Nephron progenitor cell (in vitro differentiated cells): ENCODE measurements at places on chromosomes 11 and 22.

DNA sequence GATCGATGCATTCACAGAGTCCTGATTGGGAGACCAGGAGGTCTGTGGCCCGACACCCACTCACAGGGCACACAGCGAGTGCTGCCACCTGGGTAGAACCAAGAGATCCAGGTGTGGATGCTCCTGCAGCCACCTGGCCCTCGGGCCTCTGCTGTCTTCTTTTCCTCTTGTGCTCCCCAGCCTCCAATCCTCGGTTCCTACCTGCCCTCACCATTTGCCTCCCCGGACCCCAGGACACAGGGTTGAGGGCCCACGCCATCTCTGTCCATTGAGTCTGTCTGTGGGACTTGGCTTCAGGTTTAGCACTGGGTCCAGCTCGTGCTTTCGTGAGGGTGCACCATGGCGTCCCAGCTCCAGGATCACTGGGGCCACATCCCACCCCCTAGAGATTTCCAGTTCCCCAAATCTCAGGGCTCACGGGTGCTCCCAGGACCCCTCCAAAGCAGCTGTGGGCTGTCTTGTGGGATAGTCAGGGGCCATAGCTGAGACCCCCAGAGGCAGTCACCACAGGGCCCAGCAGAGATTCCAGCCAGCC is 591.1 kb downstream of the BRD1 start:
- no peak overlapping the region for H3K27ac ChIP-seq
- no peak for DNase-seq
- no peaks in the 10 kb centered on the region for H3K4me1 ChIP-seq
- no peaks in the 10 kb centered on the region for H3K36me3 ChIP-seq

- peaks cover 17% of the 10 kb centered on the region for H3K27me3 ChIP-seq
- H3K27ac ChIP-seq, result no peak overlapping the region
These were observed 36.2 kb downstream of the CNTF start for GRCh38 chr11:58658623-58659022.

GRCh38 chr11:44889266-44889665 is 61.4 kb downstream of the TP53I11 start:
- no peak overlapping the region for H3K27ac ChIP-seq
- H3K36me3 ChIP-seq, result no peaks in the 10 kb centered on the region
- no peak overlapping the region for H3K4me3 ChIP-seq
- no peak for DNase-seq
- H3K27me3 ChIP-seq, result peaks cover 17% of the 10 kb centered on the region
- H3K4me1 ChIP-seq, result peaks cover 65% of the 10 kb centered on the region

DNA sequence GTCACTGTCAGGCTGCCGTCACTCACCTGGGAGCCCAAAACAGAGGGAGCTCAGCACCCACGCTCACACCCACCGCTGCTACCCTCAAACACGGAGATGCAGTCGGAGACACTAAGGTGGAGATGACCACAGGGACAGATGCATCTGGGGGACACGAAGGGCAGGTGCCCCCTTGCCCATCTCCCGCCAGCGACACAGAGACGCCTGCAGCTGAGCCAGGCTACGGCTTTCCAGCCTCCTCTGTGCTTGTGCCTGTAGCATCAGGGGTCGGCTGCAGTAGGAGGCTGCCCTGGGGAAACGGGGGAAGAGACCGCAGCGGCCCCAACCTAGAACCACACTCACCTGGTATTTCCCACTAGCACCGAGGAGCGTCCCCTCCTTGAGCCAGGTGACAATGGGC is 19.3 kb downstream of the IGSF9B start:
- H3K36me3 ChIP-seq, result peaks cover 32% of the 10 kb centered on the region
- H3K4me1 ChIP-seq, result peaks cover 56% of the 10 kb centered on the region
- no peak overlapping the region for H3K27ac ChIP-seq
- H3K27me3 ChIP-seq, result peaks cover 8% of the 10 kb centered on the region
- H3K4me3 ChIP-seq, result no peak overlapping the region

DNA sequence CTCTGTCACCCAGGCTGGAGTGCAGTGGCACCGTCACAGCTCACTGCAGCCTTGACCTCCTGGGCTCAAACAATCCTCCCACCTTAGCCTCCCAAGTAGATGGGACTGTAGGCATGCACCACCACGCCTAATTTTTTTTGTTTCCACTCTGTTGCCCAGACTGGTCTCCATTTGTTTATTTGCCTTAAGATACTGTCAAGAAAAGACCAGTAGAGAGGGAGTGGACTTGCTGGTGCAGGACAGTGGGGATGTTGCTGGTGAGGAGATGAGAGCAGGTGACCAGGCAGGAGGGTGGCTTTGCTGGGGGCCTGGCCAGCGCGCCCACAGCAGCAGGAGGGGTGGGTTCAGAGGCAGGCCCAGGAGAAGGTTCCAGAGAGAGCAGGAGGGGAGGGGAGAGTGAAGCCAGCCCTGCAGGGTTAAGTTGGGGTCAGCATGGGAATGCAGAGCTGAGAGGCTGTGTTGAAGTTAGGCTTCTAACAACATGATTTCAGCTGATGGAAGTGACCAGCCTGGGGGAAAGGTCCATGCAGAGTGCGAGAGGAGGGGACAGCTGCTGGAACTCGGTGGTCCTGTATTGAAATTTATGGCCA is 35.8 kb downstream of the NADSYN1 start:
- peak overlapping the region; percentile 54 for H3K4me3 ChIP-seq
- H3K36me3 ChIP-seq, result peaks cover 58% of the 10 kb centered on the region
- no peak for DNase-seq
- peaks cover 31% of the 10 kb centered on the region for H3K4me1 ChIP-seq
- H3K27ac ChIP-seq, result peak overlapping the region; percentile 93

DNA sequence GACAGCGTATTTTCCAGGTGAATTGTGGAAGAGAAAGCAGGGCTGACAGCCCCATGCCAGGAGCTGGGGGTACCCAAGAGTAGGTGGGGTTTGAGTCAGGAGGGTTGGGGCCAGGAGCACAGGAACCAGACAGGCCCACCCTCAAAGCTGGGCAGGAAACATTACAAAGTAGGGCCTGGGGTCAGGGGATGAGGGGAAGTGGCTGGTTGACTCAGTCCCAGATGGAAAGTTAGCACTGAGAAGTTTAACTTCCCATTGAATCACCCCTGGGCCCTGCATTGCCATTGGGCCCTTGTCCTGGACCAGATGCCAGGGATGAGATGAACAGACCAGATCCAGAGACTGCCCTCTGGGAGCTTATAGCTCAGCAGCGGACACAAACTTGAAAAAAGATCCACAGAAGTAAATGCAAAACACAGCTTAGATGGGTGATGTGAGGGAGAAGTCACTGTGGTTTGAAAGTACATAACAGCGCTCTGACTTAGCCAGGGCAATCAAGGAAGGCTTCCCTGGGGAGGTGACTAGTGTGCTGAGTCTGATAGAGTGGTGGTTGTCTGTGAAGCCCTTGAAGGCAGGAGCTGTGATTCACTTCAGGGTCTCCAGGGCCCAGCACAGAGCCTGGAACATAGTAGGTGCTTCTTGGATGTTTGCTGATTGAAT is 2.2 kb downstream of the MAFF start:
- peaks cover 27% of the 10 kb centered on the region for H3K4me1 ChIP-seq
- no peak overlapping the region for H3K4me3 ChIP-seq
- DNase-seq, result no peak
- H3K27ac ChIP-seq, result no peak overlapping the region

GRCh38 chr11:36774603-36775002 is 176.6 kb upstream of the RAG2 start:
- no peaks in the 10 kb centered on the region for H3K4me1 ChIP-seq
- peaks cover 12% of the 10 kb centered on the region for H3K27me3 ChIP-seq
- no peak overlapping the region for H3K27ac ChIP-seq
- DNase-seq, result no peak
- H3K4me3 ChIP-seq, result no peak overlapping the region

- no peak overlapping the region for H3K27ac ChIP-seq
- no peak overlapping the region for H3K4me3 ChIP-seq
- DNase-seq, result no peak
- H3K27me3 ChIP-seq, result peaks cover 2% of the 10 kb centered on the region
- H3K36me3 ChIP-seq, result no peaks in the 10 kb centered on the region
- H3K4me1 ChIP-seq, result no peaks in the 10 kb centered on the region
These were observed 1032.4 kb downstream of the TBC1D22A start for GRCh38 chr22:47794851-47795250.

DNA sequence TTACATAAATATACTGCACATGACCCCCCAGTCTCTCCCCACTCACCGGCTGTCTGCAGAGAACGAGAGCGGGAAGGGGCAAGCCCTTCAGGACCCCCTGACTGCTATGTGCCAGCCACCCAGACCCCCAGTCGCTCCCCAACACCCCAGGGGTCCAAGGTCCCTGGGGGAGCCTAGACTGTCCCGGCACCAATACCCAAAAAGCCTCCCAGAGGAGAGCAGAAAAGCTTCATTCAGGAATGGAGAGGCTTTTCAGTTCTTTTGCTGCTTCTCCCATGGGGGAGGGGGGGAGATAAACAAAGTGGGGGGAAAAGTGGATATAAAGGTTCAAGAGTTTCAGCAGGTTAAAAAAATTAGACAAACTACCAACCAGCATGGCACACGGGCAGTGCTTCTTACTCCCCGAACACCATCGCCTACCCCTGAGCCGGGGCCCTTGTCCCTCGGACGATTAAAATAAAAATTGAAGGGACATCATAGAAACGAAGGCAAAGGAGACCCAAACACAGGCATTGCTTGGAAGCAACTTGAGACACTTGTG is 1.3 kb downstream of the CSNK1E start:
- H3K4me1 ChIP-seq, result peaks cover 74% of the 10 kb centered on the region
- peak overlapping the region; percentile 97 for H3K4me3 ChIP-seq
- peaks cover 25% of the 10 kb centered on the region for H3K36me3 ChIP-seq
- H3K27ac ChIP-seq, result peak overlapping the region; percentile 100

DNA sequence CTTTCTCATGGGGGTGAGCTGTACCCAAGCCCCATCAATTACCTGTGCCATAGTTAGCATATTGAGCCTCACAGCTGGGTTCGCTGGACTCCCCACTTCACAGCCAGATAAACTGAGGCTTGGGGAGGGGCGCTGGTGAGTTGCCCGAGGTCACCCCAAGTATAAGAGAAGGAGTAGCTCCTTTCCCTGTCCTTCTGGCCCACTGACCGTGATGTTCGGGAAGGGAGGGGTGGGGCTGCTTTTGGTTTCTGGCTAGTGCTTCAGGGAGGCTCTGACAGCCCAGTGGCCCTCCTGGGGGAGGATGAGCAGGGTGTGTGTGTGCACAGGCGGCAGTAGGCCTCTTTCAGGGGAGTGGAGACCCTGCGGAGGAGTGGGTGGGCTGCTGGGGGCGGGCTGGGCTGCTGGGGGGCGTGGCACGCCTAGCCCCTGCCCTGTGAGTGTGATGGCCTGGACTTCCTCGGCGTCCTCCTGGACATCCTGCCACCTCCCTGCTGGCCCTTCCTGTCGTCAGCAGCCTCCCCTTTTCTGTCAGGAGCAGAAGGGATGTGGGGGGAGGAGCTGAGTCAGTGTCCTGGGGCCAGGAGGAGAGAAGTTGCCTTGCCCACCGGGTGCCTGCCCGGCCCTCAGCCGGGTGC is 50.3 kb downstream of the TRIOBP start:
- DNase-seq, result peak; percentile 55
- H3K4me1 ChIP-seq, result peaks cover 77% of the 10 kb centered on the region
- H3K27ac ChIP-seq, result peak overlapping the region; percentile 68
- peaks cover 2% of the 10 kb centered on the region for H3K27me3 ChIP-seq
- no peaks in the 10 kb centered on the region for H3K36me3 ChIP-seq
- peak overlapping the region; percentile 89 for H3K4me3 ChIP-seq

DNA sequence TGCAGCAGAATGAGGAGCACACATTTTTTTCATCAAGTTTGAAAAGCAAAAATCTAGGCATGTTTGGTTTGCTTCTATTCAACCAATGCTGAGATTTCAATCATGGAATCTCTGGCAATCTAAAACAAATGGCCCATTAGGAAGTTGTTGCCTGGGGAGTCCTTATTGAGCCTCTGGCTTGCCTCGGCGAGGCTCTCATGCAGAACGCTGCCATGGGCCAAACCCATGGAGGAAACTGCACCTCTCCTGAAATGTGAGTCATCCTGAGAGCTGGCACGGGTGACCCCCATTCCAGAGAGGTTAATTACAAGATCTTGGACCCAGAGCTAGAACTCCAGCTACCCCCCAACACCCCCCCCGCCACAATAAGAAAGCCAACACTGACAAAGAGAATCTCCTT is 80.7 kb downstream of the MN1 start:
- H3K27ac ChIP-seq, result no peak overlapping the region
- peaks cover 40% of the 10 kb centered on the region for H3K4me1 ChIP-seq
- peaks cover 37% of the 10 kb centered on the region for H3K27me3 ChIP-seq
- H3K4me3 ChIP-seq, result no peak overlapping the region
- H3K36me3 ChIP-seq, result peaks cover 4% of the 10 kb centered on the region

- H3K27ac ChIP-seq, result no peak overlapping the region
- no peak for DNase-seq
- no peak overlapping the region for H3K4me3 ChIP-seq
These were observed 136.2 kb downstream of the CD44 start for GRCh38 chr11:35274909-35275785.
